Retinal pigment epithelial cell (primary cell): ENCODE measurements at places on chromosomes 16 and 17.

DNA sequence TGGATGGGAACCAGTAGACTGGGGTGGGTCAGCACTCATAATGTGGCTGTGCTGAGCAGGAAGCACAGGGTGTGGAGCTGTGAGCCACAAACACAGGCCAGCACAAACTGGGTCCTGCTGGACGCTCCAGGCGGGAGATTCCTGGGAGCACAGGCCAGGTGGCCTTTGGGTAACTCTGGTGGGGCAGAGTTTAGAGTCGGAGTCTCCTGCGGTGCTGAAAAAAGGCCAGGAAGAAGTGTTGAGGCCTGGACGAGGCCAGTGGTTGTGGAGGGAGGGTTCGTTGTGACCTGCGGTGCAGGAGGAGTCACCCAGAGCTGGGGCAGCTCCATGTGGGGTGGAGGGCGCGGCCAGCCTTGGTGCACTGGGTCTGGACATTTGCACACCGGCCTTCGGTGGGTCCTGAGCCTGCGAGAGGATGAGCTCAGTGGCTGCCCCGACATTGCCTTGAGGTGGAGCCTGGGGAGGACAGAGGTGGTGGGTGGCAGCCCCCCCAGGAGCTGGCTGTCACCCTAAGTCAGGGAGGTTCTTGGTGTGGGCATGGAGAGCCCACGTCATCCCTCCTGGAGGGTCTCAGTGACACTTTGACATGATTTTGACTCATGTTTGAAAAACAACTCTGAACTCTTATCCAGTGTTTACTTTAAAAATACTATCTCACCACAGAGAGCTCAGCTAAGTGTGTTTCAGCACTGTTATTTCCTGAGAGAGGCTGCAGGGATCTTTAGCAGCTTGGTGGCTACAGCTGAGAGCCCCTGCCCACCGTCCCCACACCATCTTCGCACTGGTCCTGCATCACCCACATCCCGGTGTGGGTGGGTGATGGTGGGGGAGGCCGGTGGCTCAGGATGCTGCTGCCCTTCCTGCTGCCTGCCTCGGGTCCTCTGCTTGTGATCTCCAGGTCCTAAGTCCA, 98.7 kb downstream of the NPIPB11 start:
- no peak for DNase-seq

GRCh38 chr16:82782715-82783251, 156.0 kb downstream of the CDH13 start:
- DNase-seq: no peak

GRCh38 chr17:52789829-52790228, 631.3 kb upstream of the CA10 start:
- no peak for DNase-seq

- DNase-seq: no peak
These were observed 5.8 kb downstream of the SRR start for GRCh38 chr17:2309338-2310154.

- no peak for DNase-seq
These were observed 18.6 kb upstream of the POLR3E start for GRCh38 chr16:22278441-22279230.

- DNase-seq: no peak
These were observed 36.4 kb upstream of the CORO6 start for GRCh38 chr17:29659155-29659554.

DNA sequence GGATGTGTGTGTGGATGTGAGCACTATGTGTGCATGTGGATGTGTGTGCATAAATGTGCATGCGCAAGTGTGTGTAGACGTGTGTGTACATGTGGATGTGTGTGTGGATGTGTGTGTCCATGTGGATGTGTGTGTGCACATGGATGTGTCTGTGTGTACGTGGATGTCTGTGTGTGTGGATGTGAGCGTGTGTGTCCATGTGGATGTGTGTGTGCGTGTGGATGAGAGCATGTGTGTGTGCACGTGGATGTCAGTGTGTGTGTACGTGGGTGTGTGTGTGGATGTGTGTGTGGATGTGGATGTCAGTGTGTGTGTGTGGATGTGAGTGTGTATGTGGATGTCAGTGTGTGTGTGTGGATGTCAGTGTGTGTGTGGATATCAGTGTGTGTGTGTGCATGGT, 63.6 kb upstream of the DOC2B start:
- no peak for DNase-seq

- DNase-seq: no peak
These were observed 187.9 kb upstream of the CHMP6 start for GRCh38 chr17:80803451-80804428.

GRCh38 chr17:80785477-80786178, 206.0 kb upstream of the CHMP6 start:
- no peak for DNase-seq

DNA sequence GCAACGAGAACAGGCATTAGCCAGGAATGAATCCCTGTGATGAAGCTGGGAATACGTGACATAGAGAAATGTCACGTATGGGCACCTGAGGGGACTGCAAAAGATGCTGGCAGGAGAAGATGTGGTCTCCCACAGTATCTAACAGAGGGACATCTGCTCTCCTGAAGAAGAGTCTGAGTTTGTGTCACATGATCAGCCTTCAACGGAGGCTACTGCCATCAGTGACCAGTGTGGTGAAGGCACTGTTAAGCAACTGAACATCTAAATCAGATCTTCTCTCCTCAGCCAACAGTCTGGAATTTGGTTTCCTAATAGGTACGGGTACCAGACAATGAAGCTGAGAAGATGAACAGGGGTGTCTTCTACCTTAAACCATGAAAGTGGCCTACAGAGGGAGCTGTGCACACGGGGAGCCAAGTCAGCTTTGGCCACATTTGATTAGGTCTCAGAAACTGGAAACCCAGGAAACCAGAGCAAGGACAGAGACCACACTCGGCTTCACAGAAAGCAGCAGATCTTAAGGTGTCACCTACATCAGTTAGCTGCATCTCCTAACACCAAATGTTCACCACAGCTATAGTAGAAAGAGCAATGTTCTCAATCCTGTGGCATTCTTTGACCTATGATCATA, 41.8 kb downstream of the BRD7 start:
- DNase-seq: no peak

DNA sequence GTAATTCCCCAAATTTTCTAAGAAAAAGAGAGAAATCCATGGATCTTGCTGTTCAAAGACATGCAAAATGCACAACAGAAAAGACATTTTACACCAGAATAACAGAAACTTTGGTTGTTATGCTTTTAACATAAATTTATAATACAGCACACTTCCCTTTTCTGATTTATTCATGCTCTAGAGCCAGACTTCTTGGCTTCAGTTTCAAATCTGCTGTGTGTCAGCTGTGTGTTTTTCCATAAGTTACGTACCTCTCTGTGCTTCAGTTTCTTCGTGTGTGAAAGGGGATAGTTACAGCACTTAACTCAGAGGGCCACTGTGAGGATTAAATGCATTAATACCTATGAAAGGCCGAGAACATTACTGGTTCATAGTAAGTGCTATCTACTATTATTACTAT, 6.8 kb upstream of the CCL3L1 start:
- DNase-seq: no peak

GRCh38 chr16:78709137-78709884, 609.9 kb downstream of the WWOX start:
- DNase-seq: peak; percentile 26

DNA sequence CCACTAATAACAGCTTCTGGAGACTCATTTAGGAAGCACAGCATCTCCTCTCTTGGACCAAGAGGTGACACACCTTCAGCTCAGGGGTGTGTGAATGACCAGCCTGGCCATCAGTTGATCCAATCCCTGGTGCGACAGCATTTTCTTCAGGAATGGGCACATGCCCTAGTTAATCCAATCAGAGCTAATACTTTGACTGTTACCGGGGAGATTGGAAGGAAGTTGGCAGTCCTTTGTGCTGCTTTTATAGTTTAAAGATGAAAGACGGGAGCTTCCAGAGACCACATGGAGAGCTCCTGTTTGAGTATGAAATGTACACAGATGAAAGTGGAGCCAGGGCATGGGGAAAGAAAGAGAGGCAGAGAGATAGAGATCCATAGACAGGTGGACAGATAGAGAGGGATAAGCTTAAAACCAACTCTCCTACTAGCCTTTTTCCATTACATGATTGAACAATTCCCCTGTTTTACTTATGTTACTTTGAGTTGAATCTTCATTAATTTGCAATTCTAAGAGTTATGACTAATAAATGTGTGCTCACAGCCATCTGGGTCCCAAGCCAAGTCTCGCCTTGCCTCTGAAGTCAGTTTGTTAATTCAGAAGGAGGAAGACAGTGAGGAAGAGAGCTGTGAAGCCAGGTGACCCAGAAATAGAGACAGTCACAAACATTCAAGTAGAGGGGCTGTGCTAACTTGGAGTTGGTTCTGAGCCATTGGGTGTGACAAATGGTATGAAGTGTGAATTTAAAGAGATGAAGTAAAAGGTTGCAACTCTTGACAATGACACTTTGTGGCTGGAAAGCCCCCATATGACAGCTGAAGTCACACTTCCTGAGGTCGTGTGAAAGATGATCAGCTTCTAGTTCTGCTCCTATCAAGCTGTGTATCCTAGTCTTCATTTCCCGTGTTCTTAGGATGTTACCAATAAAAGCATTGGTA, 120.0 kb upstream of the GOT2 start:
- peak; percentile 33 for DNase-seq
